Sigmoid colon (tissue), 7 donors: ENCODE measurements at places on chromosomes 1 and 21. TPM values are rescaled to one million over a fixed set of nuclear protein-coding genes. Genes with fewer than 3 reads are reported as not detected.

CELA2A gene
- not detected for total RNA-seq

DNA sequence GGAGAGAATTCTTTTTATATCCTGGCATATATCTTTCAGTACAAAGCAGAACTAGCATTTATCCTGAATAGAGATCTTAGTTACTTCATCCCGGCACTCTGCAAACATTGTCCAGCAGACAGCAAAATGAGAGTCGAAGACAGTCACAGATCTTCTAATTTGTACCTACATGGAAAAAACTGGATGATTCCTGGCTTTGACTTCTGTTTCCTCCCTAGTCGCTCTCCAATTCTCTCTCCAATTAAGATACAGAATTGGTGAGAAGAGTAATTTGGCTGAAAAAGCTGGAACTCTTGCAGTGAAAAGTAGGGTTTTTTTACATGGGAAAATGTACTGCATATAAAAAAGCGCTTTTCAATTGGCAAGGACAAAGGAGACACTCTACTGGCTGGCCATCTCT lies 151.1 kb upstream of the C8B start:
- no peak for DNase-seq

DNA sequence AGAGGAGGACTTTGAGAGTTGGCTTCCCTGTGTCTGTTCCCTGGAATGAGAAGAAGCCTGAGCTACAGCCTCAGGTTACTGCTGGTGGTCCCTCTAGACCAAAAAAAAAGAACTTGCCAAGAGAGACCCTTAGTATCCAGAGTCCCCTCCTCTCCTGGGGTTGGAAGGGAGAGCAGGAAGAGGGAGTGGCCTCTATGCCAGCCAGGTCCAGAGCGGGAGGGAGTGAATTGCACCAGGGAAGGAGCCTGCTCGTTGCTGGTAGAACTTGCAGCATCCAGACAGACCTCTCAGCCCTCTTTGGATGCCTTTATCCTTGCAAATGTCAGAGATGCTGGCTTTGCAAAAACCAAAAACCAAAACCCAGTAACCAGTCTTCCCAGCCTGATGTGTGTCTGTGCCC lies 491.3 kb upstream of the VAMP3 start:
- no peak for DNase-seq

DNA sequence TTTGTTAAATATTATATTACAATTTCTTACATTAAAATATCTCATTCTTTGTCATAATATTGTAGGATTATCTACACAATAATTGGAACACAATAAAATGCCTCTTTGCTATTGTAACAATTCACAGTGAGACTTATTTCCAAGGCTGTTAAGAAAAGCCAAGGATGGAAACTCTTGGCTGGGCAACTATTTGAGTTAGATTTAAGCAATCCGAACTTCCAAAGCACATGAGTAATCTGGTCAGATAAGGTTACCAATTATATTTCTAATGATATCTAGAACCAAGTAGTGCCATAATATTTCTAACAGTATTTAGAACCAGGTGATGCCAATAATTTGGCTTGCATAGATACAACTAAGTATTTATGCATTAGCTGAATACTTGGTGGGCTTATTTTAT lies 154.7 kb upstream of the KCNK2 start:
- DNase-seq = no peak

DNA sequence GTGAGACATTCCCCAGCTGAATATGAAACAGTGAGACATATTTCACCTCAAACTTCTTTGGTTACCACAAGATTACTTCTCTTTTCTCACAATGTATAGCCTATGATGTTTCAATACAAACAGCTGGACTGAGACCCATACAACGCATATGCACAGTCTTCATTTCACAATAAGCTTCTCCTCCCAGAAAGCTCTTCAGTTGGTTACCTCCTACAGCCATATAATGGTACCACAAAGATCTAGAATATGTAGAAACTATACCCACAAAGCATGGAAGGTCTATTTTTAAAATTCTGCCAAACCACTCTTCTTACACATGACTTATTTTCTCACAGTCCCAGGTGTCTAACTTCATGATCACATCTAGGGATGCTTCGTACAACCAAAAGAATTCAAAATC lies 70.8 kb downstream of the JAK1 start:
- no peak for DNase-seq

GRCh38 chr1:117629625-117630422 lies 24.0 kb downstream of the TENT5C start:
- no peak for DNase-seq
